K562 (cell line): ENCODE measurements at places on chromosomes 6 and 20. TPM values are rescaled to one million over a fixed set of nuclear protein-coding genes. Genes with fewer than 3 reads are reported as not detected.

BMP6 gene
- 0.07 and 0.13 TPM in 2 replicates for total RNA-seq

SIRPD gene
- not detected in 2 replicates for total RNA-seq

FAM184A gene
- total RNA-seq, result 9.5 and 13.6 TPM in 2 replicates

NOTCH4 gene
- 2.7 and 3.4 TPM in 2 replicates for total RNA-seq

GRCh38 chr20:62685781-62686555 is 22.7 kb upstream of the NTSR1 start:
- DNase-seq, result peak; percentile 86

GRCh38 chr6:92790381-92790780 is 629.0 kb downstream of the EPHA7 start:
- no peak for DNase-seq

GRCh38 chr6:42047213-42047590 is 3.1 kb upstream of the TAF8 start:
- no peak for DNase-seq

DNA sequence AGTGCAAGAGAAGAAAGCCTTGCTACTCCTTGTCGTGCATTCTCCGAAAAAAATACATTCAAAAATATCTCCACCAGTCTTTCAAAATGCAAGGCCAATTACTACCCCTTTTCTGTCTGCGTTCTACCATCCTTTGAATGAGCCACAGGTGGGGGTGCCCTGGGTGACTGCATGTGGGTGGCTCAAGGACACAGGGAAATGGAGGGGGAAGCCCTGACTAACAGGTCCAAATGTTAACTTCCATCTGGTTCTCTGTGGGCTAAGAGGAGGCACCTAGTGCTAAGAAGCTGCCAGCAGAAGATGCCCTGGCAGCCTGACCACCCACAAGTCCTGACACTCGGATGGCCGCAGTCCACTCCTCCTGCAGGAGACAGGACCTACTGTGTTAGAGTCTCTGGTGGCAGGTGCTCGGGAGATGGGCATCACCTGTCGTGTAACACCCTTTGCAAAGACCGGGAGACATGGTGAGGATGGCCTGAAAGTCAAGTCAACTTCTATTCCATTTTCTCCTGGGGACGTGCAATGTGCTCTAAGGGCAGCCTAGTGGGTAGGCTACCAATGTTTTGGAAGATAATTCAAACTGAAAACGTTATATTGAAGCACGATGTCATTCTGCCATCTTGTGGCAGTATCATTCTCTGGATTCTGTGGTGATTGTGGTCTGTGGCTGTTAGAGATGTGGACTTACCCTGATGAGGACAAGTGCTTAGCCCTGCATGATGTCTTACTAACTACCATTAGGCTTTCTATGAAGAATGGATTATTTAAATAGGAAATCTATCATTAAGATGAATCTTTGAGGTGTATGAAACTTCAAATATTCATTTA is 27.4 kb upstream of the IGF2R start:
- no peak for DNase-seq

- DNase-seq, result no peak
Observed at GRCh38 chr6:156348849-156349248, 428.3 kb upstream of the ARID1B start.

DNA sequence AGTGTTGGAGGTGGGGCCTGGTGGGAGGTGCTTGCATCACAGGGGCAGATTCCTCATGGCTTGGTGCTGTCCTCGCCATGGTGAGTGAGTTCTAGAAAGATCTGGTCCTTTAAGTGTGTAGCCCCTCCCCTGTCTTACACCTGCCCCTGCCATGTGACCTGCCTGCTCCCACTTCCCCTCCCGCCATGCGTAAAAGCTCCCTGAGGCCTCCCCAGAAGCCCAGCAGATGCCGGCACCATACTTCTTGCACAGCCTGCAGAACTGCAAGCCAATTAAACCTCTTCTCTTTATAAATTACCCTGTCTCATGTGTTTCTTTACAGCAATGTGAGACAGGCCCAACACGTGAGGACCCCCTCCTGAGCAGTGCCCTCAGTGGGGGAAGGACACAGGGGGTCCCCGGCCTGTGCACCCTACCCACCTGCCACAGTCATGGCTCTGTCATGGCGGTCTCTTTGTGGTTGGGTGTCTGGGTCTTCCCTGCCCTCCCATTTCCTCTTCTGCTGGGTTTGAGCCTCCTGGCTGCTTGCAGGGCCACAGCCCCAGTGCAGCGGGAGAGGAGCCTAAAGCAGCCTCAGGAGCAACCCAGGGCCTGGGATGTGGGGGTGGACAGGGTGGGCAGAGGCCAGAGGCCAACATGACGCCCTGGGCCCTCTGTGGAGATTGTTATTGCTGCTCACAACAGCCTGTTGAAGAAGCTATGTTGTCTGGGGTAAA is 87.2 kb upstream of the QKI start:
- no peak for DNase-seq

DNA sequence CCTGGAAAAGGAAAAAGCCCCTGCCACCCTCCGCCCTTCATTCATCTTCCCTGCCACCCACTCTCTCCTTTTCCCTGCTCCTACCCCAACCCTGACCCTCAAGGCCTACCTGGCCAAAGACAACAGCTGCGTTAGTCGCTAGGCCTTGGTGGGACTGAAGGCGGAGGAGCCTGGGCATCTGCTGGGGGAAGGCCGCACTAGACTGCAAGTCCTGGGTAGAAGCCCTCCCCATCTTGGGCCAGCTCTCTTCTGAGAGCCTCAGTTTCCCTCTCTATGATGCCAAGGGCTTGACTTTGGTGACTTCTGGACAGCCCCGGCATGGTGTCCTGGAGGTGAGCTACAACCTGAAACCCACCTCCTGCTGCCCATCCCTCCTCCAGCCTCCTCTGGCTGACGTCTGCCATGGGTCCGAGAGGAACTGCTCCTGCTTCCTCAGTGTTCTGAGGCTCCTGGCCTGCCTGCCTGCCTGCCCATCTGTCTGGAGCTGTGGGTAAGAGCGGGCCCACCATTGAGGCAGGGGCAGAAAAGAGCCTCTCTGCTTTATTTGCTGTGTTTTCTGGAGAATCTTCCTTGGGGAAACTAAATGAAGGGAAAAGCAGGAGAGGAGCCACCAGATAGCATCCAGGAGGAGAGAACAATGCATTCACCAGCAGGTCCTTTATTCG is 7.5 kb upstream of the FOXC1 start:
- no peak for DNase-seq

DNA sequence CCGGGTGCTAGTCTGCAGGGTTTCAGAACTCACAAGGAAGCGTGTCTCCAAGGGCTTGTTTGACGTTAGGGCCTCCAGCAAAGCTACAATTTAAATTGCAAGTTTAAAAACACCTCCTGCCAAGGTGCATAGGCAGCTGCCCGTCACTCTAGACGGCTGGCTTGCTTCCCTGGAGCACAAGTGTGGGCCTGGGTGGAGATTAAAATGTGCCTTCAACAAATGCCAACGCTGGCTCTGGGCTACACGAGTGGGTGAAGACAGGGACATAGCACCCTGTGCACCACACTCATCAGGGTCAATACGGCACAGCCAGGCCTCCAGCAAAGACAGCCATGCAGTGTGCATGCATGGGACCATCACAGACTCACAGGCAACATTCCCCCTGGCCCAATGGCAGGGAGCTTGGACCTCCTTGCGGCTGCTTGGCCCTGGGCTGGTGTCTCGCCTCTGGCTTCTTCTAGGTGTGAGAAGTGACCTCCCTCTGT is 48.4 kb upstream of the FRMD1 start:
- DNase-seq, result no peak

- DNase-seq, result no peak
Observed at GRCh38 chr20:5008759-5009158, 7.4 kb upstream of the SLC23A2 start.

DNA sequence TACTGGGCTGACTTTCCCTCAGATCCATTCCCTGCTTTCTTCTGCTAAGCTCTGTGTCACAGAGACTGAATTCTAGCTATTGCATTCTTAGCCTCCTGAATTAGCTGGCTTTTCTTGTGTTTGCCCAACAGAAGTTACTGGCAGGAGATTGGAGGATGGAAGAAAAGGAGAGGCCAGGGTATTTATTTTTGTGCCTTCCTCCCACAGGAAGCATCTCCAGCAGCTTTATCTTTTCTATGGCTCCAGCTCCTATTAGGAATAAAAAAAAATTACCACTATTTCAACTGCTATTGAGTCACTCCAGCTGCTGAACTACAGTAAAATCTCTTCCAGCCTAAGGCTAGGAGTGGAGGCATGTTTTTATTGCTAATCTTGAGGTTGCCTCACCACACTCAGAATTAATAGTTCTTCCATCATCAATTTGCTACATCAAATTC is 492.4 kb downstream of the RFPL4B start:
- DNase-seq, result no peak

GRCh38 chr6:135423649-135424128 is 73.9 kb downstream of the AHI1 start:
- peak; percentile 72 for DNase-seq

DNA sequence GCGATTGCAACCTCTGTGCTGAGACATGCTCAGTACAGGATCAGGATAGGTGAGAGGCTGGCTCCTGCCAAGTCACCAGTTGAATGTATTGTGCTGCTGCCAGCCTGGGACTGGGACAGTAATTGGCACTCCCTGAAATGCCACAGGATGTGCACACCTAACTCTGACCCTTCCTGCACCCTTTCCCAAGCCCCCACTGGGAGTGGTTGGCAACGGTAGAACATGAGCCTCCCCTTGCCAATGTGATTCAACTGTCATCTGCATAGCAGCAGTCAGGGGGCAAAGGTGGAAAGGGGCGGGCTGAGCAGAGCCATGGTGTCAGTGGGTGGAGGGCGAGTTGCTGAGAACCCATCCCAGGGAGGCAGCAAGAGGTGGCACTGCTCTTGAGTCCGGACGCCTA is 15.4 kb downstream of the SPINT3 start:
- DNase-seq, result no peak

DNA sequence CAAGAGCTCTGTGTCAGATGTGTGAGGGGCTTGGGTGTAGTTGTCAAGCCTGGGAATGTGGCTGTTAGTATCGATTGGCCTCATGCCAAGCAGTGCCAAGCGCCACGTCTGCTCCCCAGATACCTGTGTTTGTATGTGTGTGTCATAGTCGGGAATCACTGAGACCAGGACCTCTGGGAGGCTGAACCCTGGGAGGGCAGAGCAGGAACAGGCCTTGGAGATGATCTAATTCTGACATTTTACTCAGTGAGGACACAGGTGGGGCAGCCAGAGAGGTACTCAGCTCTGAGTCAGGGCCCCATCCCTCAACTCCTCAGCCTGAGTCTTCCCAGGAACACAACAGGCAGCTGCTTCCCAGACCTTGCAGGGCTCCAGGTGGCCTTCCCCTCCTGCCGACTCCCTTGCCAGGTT is 51.2 kb upstream of the FANCE start:
- DNase-seq, result no peak

DNA sequence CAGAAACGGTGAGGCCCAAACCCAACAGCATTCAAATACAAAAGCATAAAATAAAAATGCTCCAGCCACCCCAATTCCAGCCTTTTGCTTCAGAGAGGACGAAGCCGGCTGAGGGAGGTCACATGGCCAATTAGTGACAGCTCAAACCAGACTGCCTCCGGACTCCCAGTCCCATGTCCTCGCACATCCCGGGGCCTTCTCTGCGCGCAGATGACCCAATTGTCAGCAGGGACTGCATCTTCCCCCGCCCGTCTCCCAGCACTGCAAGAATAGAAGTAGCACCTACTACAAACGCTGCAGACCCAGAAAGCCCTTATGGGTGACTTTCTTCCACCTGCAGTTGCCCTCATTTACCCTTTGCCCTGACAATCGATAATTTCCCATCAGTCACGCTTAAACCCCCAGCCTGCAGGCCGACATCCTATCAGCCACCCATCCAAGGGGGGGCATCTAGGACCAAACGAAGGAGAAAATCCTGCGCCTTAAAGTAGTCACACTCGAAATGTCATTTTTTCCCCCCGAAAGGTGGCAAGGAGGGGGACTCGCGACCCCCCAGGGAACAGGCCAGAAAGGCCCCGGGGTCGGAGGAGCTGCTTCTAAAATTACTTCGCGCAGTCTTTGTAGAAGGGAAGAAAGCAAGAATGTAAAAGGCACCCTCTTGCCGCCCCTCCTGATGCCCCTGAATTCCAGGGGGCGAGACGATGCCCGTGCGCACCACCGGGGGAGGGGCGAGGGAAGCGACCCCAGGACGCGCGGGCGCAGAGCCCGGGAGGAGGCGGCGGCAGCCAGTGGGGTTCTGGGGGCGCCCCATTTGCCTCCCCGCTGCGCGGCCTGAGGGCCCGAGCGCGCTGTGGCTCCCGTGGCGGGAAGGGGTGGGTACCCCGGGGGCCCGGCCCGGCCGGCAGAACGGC is 792 bp downstream of the SLC23A2 start:
- DNase-seq, result no peak

GRCh38 chr6:105107207-105107606 is 72.6 kb downstream of the POPDC3 start:
- DNase-seq, result no peak

DNA sequence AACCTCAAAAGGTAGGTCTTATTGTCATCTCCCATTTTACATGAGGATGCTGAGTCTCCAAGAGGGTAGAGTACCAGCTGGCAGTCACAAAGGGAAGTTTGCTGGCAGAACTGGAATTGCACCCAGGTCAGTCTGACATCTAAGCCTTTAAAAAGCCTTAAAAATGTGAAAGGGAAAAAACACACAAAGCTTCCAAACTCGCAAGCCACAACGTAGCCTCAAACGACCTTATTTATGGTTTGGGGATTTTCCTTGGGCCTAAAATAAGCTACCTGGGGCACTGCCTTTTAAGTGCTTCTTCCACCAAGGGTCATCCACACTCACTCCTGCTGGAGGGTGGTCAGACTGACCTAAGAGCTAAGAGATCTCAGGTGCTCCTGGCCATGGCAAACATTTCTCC is 2.1 kb downstream of the MBOAT1 start:
- no peak for DNase-seq

DNA sequence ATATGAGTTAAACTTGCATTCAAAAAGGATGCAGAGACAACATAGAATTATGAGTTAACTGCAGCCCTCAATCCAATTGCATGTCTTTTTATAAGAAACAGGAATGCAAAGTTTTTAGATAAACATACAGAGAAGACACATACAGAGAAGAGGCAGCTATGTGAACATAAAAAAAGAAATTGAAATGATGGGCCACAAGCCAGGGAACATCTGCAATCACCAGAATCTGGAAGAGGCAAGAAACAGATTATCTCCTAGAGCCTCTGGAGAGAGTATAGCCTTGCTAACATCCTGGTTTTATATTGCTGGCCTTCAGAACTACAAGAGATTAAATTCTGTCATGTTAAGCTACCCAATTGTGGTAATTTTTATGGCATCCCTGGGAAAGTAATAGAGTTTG is 257.2 kb upstream of the EYS start:
- DNase-seq, result no peak

DNA sequence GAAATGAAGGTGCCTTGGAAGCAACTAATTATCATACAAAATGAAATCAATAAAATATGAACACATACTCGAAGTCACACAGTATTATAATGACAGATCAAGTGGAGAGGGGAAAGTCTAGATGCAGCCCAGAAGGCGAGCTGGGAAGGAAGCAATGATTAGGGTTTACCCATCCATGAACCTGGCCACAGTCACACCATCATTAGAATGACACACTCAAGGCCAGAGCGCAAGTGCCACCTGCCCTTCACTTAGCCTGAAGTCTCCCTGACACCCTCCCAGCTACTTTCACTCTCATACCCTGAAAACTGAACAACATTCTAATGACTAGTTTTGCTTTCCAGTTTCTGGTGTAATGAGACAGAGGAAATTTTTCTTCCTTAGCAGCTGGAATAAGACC is 302.8 kb upstream of the JARID2 start:
- DNase-seq, result no peak
